ENCODE measurements at places on chromosomes 3 and 15. TPM values are rescaled to one million over a fixed set of nuclear protein-coding genes. Genes with fewer than 3 reads are reported as not detected.
A peak's percentile ranks its signal among the peaks of the same experiment; 100 is the strongest.

The ADAMTS7 gene
- 29.9 TPM for total RNA-seq

DNA sequence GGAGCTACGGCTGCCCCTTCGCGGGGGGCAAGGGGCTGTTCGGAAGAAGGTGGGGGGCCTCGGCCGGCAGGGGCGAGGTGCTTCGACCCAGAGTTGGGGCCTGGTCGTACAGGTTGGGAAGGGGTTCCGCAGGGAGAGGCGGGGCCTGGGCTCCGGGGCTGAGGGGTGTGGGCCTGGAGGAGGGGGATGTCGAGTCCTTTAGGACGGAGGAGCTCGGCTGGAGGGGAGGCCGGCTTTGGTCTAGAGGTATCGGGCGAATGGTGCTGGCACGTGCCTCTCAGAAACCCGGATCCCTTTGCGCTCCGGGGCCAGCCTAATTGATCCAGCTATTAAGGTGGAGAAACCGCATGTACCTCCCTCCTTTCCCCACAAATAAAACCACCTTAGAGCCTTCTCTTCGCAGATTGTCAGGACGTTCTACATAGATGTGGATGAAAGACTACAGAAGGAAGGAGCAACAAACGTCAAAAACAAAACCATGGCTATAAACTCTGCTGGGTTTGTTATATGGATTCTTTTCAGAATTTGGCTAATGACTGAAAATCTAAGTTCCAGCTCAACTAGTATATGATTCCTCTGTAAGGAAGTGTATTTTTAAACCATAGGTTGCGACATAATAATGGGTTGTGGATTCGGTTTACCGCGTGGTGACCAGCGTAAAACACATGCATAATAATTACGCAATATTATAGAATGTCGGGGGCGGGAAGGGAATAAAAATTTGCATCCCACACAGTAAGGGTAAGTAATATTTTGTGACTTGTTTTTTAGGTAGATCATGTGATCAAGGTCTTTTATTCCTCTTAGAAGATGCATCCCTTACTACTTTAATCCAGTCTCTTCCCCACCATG lies 644 bp upstream of the NGLY1 start:
- DNase-seq: peak; percentile 54

DNA sequence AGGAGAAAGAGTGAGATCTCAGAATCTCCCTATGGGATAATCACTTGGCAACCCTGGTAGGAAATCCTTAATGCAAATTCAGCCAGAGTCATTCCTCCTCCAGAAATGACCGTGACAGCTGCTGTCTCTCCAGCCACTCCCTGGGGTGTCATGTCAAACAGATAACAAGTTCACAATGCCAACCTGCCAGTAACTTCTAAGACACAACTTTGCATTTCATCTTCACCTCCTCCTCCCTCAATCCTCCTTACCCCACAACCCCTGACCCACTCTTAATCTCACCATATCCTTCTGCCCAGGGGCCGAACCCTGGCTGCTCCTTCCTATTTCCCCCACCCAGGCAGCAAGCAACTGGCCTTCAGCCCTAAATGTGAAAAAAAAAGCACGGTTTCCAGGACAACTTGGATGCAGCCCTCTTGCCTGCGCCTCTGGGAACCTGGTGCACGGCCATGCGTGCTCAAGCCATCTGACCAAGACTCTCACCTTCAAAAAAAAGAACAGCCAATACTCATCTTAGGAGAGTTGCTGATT lies 166.0 kb downstream of the NTRK3 start:
- DNase-seq: peak; percentile 28

DNA sequence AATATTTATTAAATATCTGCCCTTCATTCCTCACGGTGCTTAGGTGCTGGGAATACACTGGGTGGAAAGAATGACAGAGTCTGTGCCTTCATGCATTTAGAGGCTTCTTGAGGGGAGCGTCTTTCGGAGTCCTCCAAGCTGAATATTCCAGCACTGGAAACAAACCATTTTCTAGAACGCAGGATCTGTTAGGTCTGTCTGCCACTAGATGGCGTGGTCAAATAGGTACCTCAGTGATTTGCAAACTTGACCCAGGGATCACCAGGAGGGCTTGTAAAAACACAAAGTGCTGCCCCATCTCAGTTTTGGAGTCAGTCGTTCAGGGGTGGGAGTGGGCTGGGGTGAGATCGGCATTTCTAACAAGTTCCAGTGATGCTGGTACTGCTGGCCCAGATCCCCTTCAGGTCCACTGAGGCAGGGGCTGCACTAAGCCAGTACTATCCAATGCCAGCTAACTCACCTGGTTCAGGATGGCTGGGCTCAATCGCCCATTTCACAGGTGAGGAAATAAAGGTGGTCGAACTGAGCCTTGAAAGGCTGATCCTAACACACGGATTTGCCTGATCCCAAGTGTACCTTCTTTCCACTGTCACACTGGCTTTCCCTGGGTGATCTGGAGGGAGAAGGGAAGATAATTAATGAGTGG lies 14.8 kb downstream of the ARNT2 start:
- DNase-seq: no peak

- no peak for DNase-seq
These were observed 33.5 kb downstream of the IQGAP1 start for GRCh38 chr15:90421527-90421926.

The PLCB2 gene
- total RNA-seq: 4.8 TPM

DNA sequence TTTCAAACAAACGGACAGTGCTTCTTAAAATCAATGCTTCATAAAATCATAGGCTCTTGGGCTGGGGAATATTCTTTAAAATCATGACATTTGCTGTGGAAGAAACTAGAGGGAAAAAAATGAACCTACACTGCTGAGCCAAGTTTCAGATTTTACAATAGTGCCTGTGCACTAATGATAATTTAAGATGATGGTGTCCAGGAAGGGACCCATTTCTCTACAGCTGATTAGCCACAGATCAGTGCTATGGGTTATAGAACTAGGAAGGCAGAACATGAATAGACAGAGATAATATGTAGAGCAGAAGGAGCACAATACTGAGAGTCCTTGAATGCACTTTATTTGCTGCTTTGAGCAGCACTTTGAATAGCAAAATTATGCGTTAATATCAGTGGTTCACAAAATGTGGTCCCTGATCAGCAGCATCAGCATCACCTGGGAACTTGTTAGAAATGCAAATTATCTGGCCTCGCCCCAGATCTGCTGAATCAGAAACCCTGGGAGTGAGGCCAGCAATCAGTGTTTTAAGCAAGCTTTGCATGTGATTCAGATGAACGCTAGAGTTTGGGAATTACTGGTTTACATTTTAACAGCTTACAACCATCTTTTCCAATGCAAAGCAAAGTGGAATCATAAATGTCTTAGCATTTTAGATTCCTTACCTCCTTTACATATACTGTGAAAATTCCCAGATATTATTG lies 135.8 kb upstream of the ANKRD28 start:
- DNase-seq: no peak

The IQCH gene
- 2.2 TPM for total RNA-seq

The DUOX1 gene
- 0.52 TPM for total RNA-seq

DNA sequence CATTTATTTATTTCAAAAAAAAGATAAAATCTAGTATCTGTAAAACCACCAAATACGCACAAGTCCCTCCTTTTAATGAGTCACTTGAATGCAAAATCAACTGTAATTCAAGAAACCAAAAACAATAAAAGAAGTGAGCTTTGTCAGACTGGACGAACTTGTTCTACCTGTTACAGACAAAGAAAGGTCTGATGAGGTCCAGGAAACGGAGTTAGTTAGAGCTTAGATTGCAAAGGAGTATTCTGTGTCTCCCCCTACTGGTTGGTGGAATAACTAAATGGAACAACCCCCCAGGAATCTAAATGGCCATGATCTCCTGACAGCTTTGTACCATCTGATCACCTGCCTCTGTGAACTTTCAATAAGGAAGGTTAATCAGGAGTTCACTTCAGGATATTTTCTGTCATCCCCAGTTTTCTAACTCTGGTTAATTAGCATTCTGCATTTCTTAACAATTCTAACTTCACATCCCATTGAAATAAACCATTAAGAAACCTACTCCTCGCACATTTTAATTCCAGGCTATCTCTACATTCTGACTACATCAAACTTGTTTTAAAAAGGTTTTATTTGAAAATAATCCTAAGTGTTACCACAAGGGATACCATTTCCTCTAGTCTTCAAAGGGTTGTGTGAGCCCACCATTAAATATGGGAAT lies 333.0 kb upstream of the SATB1 start:
- no peak for DNase-seq

The ZNF717 gene
- total RNA-seq: 6.0 TPM

- DNase-seq: no peak
These were observed 117.9 kb upstream of the UBE2E2 start for GRCh38 chr3:23085261-23085660.

- DNase-seq: no peak
These were observed 110.9 kb downstream of the ASB7 start for GRCh38 chr15:100713163-100713867.

- DNase-seq: peak; percentile 36
These were observed 214.9 kb upstream of the ARRDC4 start for GRCh38 chr15:97745481-97746071.

DNA sequence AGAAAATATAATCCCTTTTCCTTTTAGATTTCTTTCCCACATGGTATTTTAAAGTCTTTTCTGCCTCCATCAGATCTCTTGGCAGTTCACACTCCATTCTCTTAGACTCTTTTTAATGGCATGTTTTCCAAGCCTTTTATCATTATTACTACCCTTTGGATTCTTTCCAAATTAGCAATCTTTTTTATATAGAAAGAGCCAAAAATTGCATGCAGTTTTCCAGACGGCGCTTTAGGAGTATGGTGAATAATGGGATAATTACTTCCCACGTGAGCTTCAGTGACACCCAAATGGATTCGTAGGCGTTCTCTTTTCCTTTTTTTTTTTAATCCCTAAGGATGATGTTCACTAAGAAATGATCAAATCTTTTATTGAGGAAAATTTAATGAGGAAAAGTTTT lies 354.8 kb upstream of the DNAJC19 start:
- DNase-seq: no peak

- DNase-seq: no peak
These were observed 20.9 kb downstream of the LINGO1 start for GRCh38 chr15:77611767-77612166.

The P2RY14 gene
- 8.4 TPM for total RNA-seq

DNA sequence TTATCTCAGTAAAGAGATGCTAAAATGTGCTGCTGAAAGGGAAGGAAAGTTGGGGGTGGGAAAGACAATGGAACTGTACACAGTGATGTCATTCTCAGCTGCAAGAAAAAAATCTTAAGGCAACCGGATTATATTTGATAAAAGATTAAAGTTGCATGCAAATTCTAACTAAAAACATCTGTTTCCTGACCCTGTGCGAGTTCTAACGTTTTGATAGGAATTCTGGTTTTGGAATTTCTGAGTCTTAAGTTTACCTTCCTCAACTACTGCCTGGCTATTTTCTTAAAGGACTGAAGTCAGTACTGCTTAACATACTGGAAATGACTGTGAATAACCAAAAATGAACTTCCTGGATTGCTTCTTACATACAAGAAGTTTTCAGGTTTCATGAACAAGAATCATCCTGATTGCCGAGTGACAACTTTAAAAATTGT lies 115.5 kb downstream of the SLC25A26 start:
- no peak for DNase-seq

DNA sequence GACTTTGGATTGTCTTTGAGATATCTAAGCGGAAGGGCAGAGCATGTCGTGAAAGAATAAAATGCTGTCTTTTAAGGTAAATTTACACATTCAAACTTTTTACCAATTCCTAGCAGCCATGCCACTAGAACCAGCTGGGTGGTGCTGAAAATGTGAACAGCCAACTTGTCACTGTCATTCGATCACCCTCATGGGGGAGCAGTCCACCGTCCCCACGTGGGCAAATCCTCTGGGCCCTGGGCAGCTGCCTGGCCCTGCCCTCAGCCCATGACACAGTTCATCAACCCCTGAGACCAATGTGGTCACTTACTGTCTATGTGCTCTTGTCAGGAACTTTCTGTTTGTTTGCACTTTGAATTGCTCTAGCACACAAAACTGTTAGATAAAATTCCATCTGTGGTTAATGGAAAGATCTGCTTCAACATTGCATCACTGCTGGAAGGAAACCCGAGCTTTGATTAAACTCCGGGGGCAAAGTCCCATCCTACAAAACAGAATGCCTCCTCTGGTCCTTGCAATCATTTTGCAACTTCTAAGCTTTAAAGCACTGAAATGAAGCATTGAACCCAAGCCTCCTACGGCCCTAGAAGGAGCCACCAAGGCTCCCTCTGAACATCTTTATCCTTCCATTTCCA lies 50.1 kb downstream of the PCSK6 start:
- DNase-seq: no peak

DNA sequence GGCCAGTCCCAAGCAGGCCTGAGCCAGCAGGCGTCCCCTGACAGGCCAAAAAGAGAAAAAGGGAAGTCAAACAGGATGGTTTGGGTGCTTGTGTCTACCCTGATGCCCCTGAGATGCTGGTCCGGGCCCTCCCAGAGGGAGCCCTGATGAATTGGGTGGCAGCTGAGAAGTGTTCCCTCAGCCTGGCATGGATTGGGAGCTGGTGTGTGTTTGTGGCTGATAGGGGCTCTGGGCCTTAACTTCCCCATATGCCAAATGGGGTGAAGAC lies 1.4 kb downstream of the FBLN2 start:
- DNase-seq: peak; percentile 41

GRCh38 chr3:155015776-155016436 lies 64.2 kb upstream of the MME start:
- DNase-seq: no peak

GRCh38 chr15:56160966-56161365 lies 82.7 kb downstream of the RFX7 start:
- DNase-seq: no peak

DNA sequence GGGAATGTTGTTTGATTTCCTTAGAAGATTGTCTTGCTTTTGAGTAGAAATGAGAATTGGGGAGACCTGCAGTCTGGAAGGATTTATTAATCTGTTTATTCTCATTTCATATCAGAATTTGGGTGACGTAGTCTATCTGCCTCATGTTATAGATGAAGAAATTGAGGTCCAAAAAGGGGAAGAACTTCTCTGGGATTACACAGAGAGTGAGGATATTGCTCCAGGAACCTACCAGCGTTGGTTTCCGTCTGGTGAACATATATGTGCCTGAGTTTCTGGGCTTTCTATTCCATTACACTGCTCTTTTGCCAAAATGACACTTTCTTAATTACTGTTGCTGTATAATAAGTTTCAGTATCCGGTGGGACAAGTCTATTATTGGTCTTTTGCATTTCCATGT lies 51.8 kb downstream of the CTDSPL start:
- DNase-seq: no peak

The COPB2 gene
- 40.1 TPM for total RNA-seq

The XCR1 gene
- 0.38 TPM for total RNA-seq

The DNAH12 gene
- total RNA-seq: not detected

DNA sequence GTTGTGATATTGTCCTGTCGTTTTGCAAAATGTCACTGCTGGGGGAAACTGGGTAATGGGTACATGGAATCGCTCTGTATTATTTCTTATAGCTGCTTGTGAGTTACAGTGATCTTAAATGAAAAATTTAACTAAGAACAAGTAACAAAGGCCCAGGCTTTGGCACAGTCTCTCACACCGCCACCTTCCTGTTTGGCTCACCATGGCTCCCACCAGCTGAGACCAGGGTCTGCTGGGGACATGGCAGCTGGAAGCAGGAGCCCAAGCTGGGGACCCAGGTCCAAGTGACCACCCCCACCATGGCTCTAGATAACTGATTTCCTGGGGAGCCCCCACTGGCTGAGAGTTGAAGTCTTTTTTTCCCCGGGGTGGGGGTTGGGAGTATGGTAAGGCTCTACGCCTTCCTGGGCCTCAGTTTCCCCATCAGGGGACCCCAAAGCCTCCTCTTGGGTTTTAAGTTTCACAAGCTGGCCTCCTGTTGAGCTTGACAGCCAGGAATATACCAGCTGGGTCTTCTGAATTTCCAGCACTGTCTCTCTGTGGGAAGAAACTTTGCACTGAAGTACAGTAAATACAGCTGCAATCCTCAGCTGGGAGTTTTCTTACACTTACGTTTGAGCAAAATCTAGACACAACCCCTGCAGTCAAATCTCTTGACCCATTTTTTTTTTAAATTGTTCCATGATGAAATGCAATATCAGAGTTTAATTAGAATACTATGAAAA lies 26.1 kb downstream of the ABTB1 start:
- peak; percentile 64 for DNase-seq
